Gastroesophageal sphincter (tissue), 4 donors: ENCODE measurements at places on chromosomes 4 and X.

GRCh38 chr4:174496631-174497432 is 25.5 kb downstream of the HPGD start:
- ATAC-seq, result no peak

DNA sequence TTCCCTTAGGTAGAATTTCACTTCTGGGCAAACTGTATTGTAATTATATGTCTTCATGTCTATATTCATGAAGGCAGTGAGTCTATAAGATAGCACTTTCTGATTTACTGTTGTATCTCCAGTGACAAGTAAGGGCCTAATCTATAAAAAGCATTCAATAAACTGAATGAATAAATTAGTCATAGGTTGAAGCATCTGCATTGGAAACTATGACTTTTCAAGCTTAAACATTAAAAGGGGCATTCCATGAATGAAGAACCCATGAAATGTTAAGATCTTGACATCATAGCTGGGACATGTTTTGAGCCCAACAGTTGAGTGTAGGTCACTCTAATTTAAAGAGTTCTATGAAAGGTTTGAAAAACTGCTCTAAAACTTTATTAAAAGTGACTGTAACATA is 159.3 kb upstream of the LCORL start:
- no peak for ATAC-seq

- ATAC-seq, result no peak
Measured at GRCh38 chr4:59553721-59554091, 1646.4 kb upstream of the ADGRL3 start.

DNA sequence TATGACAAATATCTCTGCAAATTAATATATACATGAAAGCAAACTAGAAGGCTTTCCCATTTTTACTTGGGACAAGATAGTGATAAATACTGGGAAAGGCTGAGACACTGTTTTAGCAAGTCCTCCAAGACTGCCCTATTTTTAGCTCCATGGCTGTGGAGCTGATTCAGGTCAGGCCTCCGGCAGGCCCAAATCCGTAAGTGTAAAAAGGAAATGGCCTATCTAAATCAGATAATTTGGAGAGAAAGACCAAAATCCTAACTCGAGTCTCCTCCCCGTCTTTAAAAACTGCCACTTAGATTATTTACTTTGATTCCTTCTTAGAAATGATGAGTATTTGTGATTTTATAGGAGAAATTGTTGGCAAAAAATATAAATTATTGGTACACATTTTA is 2.9 kb downstream of the OTUD4 start:
- no peak for ATAC-seq

GRCh38 chr4:73841243-73841925 is 4.9 kb downstream of the CXCL6 start:
- ATAC-seq, result no peak

DNA sequence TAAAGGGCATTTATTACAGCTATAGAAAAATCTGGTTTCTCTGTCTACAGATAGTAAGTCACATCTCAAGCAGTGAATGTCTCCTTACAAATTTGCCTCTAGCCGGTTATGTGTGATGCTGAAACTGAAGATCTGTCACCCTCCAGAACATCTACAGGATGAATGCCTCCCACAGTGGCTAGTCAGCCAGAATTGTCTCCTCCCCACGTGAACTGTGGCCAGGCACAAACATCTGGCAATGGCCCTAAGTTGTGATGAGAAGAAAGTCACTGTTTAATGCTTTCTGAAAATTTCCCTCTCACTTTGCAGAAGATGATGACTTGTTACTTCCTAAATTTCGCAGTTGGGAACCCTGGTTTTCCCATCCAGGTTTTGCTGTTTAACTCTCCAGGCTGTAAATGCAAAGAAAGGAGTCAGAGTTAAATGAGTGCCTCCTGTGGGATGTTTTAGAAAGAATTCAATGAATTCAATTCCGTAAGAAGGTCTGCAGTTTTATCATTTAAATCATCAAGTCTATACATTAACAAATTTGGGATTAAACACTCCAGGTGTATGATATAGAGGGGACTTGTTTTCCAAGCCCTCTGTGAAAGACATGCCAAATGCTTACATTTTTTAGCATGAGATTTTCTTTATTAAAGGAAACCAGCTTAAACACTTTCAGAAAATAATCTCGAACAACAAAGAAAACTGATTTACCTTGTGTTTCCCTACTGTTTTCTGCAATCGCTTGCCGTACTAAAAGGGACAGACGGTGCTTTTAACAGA is 55.4 kb upstream of the TLR3 start:
- ATAC-seq, result no peak

GRCh38 chr4:186037692-186038658 is 31.0 kb upstream of the TLR3 start:
- ATAC-seq, result peak; percentile 87
